ENCODE measurements at places on chromosomes 12 and 14.

- no peak for DNase-seq
Observed at GRCh38 chr14:97299661-97300060, 502.5 kb downstream of the VRK1 start.

DNA sequence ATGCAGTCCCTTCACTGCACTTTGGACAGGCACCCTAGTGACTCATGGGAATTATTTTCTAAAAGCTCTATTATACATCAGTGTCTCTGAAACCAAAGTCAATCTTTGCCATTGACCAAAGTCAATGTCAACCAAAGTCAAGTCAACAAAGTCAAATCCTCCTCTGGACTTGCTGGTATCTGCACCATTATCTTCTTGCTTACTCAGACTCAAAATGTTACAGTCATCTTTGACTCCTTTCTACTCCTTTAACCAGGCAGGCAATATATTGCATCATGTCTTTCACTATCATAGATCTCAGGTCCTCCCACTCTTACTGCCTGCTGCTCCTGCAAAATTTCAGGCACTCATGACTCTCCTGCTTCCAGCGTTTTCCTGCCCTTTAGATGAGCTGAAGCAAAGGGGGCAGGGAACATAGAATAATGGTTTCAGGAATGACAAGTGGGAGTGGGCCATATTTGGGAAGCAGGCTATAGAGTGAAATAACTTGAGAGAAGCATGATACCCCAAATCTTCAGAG, 39.2 kb downstream of the IGF1 start:
- no peak for DNase-seq

DNA sequence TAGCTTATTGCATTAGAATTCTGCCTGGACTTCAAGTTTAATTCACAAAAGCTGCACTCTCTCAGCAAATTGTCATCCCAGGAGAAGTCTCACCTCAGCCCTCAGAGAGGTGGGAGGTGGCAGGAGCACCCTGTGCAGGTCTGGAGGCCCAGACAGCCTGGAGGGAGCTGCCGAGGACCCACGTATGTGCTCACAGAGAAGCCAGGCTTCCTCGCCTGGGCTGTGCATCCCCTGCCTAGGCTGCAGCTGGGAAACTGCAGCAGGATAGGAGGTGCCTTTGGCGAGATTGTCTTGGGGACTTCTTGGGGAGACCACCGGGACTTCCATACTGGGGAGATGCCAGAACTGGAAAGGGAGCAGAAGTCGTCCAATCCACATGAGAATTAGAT, 8.8 kb downstream of the CPNE6 start:
- DNase-seq = no peak

- DNase-seq = peak; percentile 74
Observed at GRCh38 chr12:26122681-26123481, 2.0 kb downstream of the BHLHE41 start.

DNA sequence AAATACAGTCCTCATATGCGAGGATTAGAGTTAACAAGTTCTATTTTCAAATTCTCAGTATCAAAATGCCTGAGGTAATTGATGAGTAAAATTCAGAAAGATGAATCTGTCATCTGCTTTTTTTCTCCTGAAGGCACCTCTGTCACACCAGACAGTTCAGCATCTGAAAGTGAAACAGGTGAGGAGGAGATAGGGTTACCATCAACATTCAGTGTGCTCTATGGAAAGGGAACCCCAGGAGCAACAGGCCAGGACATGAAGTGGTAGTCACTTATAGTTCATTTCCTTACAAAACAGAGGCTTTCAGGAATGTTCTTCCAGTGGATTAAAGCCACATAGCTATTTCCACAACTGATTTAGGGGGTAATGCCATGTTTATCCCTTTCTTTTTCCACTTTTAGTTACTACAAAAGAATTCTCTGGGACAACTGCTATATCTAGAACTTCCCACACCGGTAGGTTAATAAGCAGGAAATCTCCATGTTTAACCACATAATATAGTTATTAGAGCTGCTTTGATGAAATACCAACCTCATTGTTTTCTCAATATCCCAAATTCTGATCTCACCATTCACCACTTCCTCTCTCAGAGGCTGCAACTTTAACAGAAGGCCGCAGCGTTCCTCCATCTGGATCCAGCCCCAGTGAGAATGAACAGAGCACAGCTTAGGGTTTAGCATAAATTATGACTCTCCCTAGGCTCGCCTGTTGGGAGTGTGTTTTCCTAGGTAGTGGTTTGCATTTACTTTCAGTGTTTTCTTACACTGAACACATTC, 177.0 kb upstream of the CNTN1 start:
- no peak for DNase-seq

DNA sequence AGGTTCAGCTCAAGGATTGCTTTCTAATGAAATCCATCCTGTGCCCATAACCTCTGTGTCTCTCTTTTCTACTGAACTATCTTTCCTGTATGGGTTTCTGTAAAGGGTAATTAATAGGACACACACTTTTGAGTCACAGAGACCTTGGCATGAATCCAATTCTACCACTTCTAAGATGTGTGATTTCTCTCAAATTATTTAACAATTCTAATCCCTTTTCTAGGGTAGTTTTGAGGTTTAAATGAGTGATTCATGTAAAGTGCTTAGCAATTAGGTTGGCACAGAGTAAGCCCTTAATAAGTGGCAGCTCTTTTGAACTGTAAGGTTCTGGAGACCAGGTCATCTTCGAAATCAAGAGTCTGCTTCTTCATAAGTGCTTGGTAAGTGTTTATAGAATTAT, 202.7 kb downstream of the RASSF9 start:
- no peak for DNase-seq

DNA sequence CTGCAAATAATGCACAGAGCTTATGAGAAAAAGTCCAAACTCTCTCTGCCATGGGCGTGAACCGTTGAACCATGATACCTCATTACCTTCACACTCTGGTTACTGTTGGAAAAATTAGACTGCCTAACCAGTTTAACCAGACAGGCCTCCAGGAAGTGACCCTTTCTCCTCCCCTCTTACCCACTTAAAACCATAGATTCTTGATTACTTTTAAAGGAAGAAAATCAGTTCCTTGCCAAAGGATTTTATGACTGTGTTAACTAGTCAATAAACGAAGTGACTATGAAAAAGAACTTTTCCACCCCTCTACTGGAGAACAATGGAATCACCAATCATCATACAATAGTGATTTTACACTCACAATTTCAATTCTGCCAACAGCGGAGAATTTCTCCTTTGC, 254.0 kb upstream of the ATP2B1 start:
- no peak for DNase-seq

DNA sequence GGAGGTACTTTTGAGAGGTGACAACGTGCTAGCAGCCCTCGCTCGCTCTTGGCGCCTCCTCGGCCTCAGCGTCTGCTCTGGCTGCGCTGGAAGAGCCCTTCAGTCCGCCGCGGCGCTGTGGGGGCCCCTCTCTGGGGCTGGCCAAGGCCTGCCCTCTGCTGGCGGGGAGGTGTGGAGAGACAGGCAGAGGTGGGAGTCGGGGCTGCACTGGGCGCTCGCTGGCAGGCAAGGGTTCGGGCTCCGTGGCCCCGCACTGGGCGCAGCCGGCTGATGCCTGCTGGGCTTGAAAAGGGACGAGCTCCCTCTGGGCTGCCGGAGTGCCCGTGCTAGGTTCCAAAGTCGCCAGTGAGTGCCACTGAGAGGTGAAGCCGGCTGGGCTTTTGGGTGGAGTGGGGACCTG, 580.0 kb downstream of the DIO2 start:
- peak; percentile 59 for DNase-seq

- DNase-seq = no peak
Observed at GRCh38 chr12:54393743-54394142, 9.2 kb upstream of the ZNF385A start.

DNA sequence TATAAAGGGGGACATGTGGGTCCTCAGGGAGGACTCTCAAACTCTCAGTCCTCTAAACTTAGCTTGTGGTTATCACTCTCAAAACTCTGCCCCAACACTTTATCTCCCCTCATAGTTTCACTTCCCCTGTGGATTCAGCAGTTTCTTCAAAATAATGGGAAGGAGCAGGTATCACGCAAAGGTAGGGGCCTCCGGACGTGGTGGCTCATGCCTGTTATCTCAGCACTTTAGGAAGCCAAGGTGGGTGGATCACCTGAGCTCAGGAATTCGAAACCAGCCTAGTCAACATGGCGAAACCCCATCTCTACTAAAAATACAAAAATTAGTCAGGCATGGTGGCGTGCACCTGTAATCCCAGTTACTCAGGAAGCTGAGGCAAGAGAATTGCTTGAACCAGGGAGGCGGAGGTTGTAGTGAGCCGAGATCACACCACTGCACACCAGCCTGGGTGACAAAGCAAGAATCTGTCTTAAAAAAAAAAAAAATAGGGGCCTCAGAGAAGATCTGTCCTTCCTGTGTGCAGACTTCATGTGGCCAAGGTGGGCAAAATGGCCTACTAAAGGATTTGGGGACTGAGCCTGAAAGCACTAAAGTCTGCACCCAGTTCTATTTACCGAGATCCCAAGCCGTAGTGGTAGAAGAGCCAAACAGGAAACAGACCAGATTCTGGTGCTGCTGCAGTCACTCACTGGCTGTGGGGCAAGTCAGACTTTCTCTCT, 6.4 kb downstream of the ITGB7 start:
- DNase-seq = no peak

- DNase-seq = no peak
Observed at GRCh38 chr14:64700894-64701293, 3.3 kb upstream of the PLEKHG3 start.

DNA sequence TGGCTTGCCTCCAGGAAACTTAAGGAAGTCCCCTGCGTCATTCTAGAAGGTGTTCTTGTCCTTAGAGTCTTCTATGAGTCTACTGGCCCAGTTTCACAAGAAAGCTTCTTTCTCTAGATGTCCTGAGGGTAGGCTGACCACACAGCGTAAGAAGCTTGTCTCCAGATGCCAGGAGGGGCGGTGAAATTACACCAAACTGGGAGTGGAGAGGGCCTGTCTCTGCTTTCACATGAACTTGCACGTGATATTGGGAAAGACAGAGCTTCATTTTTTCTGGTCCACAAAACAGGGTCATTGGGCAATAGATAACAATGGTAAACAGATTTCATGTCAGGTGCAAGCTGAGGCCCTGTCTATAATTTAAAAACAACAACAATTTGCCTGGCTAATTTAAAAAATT, 85.7 kb upstream of the TBX3 start:
- no peak for DNase-seq

- no peak for DNase-seq
Observed at GRCh38 chr12:128863957-128864356, 10.7 kb downstream of the GLT1D1 start.

GRCh38 chr12:68479261-68479895, 131.3 kb upstream of the RAP1B start:
- no peak for DNase-seq

- peak; percentile 94 for DNase-seq
Observed at GRCh38 chr12:6867413-6868210, at the start of gene TPI1. TPI1 (plus strand) TSS chr12:6867531; CDS start chr12:6867567, 36 bp downstream.

- DNase-seq = no peak
Observed at GRCh38 chr12:130636370-130636769, 79.7 kb downstream of the RIMBP2 start.

- DNase-seq = no peak
Observed at GRCh38 chr12:116331876-116332275, 54.4 kb upstream of the MED13L start.

DNA sequence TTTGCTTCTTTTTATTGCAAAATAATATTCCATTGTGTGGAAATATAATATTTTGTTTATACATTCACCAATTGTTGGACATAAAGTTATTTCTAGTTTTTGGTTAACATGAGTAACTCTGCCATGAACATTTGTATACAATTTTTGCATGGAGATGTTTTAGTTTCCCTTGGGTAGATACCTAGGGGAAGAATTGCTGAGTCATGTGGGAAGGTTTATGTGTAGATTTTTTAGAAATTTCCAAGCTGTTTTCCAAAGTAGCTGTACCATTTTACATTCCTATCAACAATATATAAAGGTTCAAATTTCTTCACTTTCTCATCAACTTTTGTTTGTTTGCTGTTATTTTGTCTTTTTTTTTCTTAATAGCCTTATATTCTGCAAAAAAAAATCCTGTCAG, 664.7 kb upstream of the FBXO33 start:
- DNase-seq = no peak

DNA sequence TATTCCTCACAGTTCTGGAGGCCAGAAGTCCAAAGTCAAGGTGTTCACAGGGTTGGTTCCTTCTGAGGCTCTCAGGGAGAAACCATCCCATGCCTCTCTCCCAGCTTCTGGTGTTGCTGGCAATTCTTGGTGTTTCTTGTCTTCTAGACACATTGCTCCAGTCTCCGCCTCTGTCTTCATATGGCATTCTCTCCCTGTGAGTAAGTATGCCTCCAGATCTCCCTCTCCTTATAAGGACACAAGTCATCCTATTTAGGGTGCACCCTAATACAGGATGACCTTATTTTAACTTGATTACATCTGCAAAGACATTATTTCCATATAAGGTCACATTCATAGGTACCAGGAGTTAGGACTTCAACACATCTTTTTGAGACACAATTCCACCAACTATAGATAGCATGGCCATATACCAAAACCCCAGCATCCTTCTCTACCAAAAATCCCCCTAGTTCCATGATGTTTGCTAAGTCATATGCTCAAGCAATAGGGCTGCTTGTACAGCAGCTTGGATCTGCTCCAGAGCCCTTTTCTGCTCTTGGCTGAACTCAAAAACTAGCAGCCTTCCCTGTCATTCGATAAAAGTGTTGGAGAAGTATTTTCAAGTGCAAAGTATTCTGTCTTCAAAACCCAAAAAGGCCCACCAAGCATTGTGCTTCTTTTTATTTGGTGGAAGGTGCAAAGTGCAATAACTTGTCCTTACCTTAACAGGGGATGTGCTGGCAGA, 79.2 kb upstream of the CMKLR1 start:
- no peak for DNase-seq

GRCh38 chr12:28938581-28939235, 210.4 kb upstream of the FAR2 start:
- no peak for DNase-seq

- peak; percentile 37 for DNase-seq
Observed at GRCh38 chr12:87253157-87253556, 776.0 kb downstream of the C12orf50 start.

DNA sequence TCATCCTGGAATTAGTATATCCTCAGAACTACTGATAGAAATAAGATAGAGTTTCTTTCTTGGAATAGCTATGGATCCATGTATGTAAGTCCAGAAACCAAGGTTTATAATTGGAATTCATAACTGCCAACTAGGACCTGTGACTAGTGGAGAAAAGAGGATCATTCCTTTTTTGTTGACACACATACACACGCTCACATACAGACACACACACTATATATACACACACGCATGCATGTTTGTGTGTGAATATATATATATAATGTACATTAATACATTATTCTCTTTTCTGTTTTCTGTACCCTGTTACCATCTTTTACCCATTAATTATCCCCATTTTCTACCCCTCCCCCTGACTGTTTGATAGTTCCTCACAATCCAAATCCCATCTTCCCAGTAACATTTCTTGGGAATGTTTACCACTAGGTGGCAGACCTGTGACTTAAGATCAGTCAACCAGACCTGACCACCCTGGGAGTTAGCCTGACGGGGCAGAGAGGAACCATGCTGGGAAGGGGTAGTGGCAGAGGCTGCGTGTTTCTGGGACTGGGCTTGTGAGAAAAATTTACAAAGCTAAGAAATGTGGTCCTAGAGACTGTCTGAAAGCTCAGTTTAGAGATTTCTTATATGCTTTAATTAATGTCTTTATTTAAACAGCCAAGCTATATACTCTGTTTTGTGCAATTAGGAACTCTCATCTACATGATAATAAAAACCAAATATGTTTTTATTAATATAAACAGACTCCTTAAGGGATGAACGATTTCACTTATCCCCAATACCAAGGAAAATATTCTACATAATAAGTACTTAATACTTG, 308.0 kb downstream of the PPFIA2 start:
- peak; percentile 31 for DNase-seq
